ENCODE measurements at places on chromosomes 2 and 18. TPM values are rescaled to one million over a fixed set of nuclear protein-coding genes. Genes with fewer than 3 reads are reported as not detected.

- H3K4me3 ChIP-seq = no peak overlapping the region
- no peaks in the 10 kb centered on the region for H3K27me3 ChIP-seq
- DNase-seq = no peak
- no peaks in the 10 kb centered on the region for H3K36me3 ChIP-seq
These were observed 812.0 kb upstream of the RAB6C start for GRCh38 chr2:129167456-129167855.

Gene DOK1
- total RNA-seq = 16.7 TPM

Gene C1QL2
- not detected for total RNA-seq

DNA sequence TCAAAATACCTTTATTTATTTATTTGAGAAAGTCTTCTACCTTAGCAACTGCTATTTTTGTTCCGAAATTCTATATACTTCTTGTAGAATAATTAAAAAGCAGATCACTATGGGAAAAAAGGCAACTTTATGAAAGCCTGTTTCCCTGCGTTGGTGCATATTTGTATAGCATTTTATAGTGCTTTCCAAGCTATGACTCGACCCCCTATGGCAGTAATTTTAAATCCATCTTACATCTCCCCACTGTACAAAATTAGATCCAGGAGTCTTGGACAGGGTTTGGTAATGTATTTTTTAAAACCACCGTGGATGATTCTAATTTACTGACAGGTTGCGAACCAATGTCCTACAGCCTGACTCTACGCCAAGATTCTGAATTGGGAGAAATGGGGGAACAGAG, 10.1 kb downstream of the TANK start:
- no peak overlapping the region for H3K27ac ChIP-seq
- H3K4me1 ChIP-seq = peaks cover 2% of the 10 kb centered on the region
- H3K4me3 ChIP-seq = no peak overlapping the region
- no peaks in the 10 kb centered on the region for H3K27me3 ChIP-seq
- no peak for DNase-seq

DNA sequence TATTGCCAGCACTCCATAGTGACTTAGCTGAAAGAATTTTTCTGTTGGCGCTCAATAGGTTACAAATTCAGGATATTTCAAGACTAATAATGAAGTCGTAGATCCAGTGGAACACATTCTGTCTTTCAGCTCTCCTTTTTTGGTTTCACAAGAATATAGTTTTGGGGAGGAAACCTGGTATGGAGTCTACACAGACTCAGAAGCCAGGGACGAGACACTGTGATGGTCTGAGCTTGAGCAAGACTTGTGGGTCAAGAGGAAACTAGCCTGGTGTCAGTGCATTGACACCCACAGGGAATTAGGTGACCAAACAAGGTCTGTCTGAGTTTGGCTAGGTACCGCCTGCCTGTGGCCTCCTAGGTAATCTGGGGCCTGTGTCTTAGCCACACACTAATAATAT, 26.9 kb downstream of the ARL4C start:
- no peaks in the 10 kb centered on the region for H3K36me3 ChIP-seq
- H3K27ac ChIP-seq = no peak overlapping the region
- DNase-seq = no peak
- no peaks in the 10 kb centered on the region for H3K4me1 ChIP-seq
- no peak overlapping the region for H3K4me3 ChIP-seq

All from kidney (tissue), 22 donors.